Left renal pelvis (tissue), 4 donors: ENCODE measurements at places on chromosomes 12 and 14.

DNA sequence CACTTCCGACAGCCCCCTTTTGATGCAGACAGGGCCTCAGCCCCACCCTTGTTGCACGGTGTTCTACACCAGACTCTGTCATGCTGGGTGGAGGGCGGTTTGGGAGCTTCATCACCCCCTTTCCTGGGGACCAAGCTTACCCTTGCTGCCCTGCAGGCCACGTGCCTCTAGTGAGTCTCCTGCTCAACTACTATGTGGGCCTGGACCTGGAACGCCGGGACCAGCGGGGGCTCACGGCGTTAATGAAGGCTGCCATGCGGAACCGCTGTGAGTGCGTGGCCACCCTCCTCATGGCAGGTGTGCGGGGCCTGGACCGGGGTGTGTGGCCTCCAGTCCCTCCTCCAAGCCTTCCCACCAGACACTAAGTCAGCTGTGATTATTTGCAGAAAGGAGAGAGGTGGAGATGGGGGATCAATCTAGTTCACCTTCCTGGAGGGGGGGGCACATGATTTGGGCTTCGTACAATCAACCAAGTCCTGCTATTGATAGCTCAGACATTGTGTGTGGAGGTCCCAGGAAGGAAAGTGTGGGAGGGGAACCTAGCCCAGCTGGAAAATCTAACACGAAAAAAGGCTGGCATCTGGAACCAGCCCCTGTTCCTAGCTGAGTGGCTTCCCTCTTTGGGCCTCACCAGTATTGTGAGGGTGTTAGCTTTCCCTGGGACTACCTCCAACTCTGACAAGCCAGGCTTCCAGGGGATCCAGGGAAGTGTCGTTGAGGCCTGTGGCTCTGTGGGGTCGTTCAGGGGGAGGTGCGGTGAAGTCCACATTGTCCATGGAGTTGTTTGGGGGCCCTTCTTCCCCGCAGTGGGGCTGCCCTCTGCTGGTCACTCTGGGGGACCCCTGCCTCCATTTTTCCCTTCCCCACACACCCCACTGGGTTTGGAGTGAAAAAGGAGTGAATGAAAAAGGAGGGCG, 1.6 kb downstream of the ANKRD33 start:
- no peak for DNase-seq

GRCh38 chr12:50387487-50387886, 8.9 kb downstream of the FAM186A start:
- no peak for DNase-seq

- no peak for DNase-seq
Measured at GRCh38 chr14:81276073-81277069, 55.6 kb upstream of the GTF2A1 start.

GRCh38 chr12:89059056-89059455, 293.2 kb downstream of the DUSP6 start:
- no peak for DNase-seq

GRCh38 chr12:69440016-69440415, 30.2 kb upstream of the FRS2 start:
- DNase-seq = no peak

DNA sequence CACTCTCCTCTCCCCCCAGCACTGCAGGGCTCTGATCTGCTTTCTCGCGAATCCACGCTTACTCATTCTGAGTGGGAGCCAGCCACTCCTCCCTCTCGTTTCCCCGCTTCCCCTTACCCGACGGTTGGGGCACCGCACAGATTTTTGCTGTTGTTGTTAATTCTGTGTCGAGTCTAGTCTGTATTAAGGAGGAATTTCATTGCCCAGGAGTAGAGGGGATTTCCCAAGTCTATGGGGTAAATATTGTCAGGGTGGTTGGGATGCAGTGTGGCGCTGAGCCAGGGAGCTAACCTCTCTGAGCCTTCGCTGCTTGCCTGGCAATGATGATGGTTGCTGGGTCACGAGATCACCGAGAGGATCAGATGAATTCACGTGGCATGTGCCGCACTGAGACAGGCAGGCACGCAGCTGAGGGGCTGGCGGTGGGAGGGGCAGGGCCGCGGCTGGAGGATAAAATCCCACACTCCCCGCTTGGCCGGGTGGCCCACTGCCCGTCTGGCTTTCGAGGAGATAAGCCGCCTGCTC, 18.5 kb downstream of the NCOR2 start:
- no peak for DNase-seq

DNA sequence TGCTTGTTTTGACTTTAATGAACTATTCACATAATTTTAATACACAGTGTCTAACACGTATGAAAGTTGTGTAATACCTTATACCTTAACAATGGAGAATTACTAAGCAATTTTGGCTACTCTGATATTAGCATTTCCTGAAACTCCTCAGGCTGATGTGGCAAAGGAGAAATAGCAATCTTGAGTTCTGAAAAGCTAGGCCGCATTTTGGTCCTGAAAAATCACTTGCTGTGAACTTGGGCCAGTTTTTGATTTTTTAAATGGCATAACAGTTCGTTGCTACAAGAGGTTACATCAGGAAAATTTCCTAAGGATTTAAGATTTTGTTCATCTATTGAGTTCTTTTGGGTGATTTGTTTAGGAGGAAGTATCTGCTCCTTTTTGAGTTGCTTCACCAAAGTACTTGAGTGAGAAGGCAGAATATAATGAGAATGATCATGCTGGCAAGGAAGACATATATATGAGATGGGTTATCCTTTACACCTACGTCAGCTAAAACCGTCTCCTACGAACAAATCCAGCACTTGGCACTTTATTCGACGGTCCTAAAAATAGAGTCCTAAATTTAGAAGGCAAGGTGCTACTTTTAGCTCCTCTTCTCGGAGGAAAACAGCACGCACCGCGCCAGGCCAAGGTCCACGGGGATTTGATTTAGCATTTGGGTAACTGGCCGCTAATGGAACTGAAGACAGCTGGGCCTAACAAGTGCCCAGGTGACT, 32.2 kb downstream of the MIA2 start:
- DNase-seq = no peak

DNA sequence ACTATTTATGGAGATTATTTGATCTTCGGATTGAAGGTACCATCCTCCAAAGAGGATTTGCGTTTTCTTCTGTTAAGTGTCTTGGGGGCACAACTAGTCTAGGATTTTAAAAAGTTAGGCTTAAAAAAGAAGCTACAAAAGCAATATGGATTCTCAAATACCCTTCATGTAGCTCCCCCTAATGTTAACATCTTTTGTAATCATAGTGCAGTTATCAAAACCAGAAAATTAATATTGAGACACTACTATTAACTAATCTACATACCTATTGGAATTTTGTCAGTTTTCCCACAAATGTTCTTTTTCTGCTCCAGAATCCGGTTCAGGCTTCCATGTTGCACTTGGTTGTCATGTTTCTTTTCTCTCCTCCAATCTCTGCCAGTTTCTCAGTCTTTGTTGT, 62.5 kb downstream of the BICDL1 start:
- no peak for DNase-seq
